ENCODE measurements at places on chromosomes 6 and 20.

- DNase-seq: no peak
Observed at GRCh38 chr6:50820869-50821264, 2.2 kb downstream of the TFAP2B start.

DNA sequence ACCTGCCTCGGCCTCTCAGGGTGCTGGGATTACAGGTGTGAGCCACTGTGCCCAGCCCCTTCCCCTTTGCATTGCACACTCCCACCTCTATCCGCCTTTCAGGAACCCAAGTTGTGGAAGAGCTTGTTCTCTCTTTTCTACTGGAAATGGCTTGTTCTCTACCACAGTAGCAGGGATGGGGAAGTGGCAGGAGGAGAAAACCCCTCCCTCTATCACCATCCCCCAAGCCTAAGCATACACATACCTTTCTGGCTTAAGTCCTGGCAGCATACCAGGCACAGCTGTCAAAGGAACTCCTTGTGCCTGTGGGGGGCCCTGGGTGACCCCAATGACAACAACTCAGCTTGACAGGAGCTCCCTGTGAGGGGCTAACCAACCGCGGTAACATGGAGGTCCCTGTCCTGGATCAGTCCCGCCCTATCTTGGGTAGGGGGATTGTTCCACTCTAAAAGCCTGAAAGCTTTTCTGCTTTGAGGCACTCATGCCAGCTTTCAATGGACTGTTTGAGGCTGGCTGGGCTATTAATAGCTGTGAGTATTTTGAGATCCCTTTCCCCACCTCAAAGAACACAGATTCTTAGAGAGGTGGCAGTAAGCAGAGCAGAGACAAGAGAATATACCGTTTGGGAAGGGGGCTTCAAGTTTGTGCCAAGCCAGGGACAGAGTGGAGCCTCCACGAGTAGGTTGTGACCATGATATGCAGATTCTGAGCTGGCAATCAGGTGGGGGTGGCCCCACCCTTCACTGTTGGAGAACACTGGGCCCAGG, 2.3 kb downstream of the KLHDC3 start:
- no peak for DNase-seq

- DNase-seq: peak; percentile 18
Observed at GRCh38 chr20:16158090-16158975, 414.9 kb downstream of the KIF16B start.

- DNase-seq: no peak
Observed at GRCh38 chr20:49483696-49484123, 1.2 kb upstream of the KCNB1 start.

DNA sequence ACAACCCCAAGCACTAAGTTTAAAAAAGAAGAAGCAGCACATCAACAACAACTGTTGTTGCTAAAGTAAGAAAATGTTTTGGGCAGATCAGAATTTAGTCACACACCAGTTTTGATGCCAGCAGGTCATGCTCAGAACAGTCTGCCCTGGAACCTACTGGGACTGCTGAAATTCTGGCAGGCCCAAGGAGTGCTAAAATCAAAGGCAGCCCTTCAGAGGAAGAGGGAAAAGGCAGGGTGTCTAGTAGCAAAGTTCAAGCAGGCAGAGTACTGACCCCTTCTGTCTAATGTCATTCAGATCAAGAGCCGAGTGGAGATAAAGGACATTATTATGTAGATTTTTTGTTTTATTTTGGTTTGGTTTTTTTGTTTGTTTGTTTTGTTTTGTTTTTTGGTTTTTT, 96.6 kb upstream of the LOC128125822 start:
- DNase-seq: no peak

DNA sequence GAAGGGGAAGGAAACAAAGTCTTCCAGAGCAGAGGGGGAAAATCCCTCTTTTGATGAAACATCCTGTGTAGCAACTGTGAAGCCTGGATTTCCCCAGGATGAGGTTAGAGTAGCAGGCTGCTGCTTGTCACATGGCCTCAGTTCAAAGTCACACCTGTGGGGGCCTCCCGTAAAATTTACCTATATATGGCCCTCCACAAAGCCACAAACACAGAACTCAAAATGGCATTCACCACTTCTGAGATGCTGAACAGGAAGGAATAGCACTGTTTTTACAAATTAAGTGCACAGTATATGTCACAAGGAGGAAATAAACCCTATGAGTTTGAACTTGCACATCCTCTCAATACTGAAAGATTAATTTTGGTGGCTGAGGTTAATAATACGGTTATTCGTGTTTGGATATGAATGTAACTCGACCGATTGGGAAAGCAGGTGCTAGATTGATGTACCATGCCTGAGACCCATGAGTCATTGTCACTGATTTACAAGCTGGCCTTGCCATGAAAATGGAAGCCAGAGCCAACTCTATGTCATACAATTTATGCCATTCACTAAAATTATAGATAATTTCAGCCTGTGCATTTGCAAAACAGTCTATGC, 70.6 kb downstream of the SGK1 start:
- no peak for DNase-seq

DNA sequence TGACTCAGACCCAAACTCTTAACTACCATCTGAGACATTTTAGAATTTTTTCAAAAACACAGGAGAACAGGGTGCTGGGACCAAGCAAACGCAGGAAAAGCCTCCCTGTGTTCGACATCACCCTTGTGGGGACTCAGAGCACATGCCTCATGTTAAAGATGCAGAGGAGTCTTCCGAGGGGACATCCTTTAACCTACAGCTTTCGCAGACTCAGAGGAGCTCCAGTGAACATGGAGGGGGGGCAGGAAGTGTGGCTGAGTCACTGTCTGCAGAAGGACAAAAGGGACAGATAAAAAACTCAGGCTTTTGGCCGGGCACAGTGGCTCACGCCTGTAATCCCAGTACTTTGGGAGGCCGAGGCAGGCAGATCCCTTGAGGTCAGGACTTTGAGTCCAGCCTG, 15.1 kb downstream of the BMP7 start:
- DNase-seq: no peak

DNA sequence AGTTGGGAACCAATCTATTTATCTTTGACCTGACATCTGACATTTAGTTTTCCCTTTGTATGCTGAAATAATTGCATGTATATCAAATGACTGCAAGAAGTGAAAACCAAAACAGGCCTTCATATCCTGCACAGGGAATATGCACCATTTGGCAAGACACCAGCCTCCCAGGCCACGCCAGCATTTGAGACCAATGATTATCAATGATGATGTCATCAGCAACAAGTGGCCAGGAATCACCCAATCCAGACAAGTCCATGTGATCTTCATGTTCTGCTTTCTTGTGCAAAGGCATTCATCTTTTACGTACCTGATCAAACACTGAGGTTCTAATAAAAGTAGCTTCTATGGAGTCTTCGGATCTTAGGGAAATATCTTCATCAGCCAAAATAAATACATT, 107.4 kb upstream of the TENT5A start:
- no peak for DNase-seq
